Activated naive CD8-positive, alpha-beta T cell treated with anti-CD3 and anti-CD28 coated beads, Interleukin-2, amount 50 U/mL, for 16 hours (primary cell): ENCODE measurements at places on chromosomes 2 and 18.

DNA sequence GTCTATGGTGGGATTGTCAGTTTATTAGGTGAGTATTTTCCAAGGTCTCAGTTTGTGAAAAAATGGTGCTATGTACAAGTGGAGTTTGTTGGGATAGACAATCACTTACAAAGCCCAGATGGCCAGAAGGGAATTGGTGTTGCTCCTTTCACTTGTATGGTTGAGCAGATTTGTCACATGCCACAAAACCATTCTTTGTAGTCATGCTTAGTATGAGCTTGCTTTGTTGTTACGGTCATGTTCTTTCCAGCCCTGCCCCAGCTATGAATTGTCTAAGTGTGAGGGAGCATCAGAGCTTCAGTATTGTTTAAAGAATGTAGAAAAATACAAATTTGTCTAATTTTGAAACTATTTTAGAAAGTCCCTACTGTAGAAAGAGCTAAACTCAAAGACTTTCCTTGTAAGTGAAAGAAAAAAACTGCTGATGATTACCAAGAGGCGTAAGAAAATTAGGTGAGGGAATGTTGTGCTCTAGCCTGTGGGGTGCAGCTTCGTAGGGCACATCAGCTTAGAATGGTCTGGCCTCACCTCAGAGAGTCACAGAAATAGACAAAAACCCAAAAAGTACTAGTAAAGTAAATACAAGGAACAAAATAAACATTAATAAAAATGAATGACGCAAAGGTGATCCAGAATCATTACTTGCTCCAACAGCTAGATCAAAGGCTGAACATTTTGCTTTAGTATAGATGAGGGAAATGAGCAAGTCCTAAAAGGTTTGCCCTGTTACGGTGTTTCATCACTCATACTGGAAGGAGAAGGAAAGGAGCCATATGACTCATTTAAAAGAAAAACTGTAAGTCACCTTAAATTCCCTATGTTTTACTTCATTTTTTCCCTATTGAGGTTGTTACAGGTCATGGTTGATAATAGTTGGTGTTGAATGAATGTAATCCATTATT, 9.2 kb downstream of the TGIF1 start:
- no peak for DNase-seq

- no peak for DNase-seq
Measured at GRCh38 chr18:28382215-28382879, 205.4 kb upstream of the CDH2 start.

DNA sequence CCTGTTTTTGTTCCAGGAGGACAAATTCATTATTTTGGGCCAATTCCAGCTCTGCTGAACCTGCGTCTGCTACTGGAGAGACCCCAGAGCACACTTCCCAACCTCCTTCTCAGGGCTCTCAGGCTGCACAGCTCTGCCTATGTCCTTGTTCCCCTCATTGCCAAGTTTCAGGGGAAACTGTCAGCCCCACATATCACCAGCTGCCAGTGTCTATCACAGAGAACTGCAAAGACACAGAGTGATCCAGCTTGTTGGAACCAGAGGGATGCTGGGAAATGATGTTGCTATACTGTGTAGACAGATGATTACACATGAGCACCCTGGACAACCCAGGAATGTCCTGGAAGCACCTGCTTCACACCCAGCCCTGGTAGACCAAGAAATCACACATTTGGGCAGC, 67.4 kb upstream of the TMEM247 start:
- no peak for DNase-seq

- DNase-seq = no peak
Measured at GRCh38 chr2:55142518-55142917, 89.6 kb downstream of the CLHC1 start.
